ENCODE measurements at places on chromosomes 3 and 15.
A peak's percentile ranks its signal among the peaks of the same experiment; 100 is the strongest.

DNA sequence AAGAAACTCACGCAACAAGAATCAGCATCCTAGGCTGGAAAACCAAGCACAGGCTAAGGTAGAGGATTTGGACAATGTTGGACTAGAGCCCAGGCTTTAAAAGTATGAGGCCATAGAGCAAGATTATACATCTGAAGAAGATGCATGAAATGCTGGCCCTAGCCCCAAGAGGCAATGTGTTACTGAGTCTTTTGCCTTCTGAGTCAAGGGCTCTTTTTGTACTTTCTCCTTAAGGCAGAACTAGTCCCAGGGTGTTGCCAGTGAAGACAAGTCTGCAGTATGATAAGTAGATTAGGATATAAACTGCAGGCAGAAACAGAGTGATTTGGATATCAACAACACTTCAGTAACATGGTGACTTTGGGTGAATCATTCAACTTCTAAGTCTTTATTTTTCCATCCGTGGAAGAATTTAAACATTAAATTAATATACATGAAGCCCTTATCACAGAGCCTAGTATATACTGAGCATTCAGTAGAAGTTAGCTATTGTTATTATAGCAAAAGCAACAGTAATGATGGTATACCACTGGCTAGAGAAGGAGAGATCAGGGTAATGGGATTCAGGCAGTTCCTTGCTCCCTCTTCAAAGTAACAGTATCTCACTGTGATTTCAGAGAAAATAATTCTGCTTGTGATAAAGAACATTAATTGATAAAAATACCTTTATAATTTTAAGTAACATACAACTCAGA lies 99.9 kb upstream of the MLF1 start:
- DNase-seq, result no peak

DNA sequence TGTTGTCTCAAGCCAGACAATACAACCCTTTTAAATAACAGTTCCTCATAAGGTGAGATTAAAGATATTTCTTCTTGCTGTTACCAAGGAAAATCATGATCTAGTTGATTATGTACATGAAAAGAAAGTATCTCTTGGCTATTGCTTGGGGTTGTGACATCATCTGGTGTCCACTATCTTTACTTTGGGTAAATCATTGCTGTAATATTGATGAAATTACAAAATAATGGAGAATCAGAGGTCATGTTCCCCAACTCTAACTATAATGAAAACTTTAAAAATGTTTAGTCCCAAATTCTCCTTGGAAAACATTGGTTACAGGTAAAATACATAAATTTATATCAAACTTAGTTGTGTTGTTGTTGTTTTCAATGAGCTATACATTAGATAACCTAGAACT lies 142.2 kb downstream of the ARPP21 start:
- DNase-seq, result no peak

DNA sequence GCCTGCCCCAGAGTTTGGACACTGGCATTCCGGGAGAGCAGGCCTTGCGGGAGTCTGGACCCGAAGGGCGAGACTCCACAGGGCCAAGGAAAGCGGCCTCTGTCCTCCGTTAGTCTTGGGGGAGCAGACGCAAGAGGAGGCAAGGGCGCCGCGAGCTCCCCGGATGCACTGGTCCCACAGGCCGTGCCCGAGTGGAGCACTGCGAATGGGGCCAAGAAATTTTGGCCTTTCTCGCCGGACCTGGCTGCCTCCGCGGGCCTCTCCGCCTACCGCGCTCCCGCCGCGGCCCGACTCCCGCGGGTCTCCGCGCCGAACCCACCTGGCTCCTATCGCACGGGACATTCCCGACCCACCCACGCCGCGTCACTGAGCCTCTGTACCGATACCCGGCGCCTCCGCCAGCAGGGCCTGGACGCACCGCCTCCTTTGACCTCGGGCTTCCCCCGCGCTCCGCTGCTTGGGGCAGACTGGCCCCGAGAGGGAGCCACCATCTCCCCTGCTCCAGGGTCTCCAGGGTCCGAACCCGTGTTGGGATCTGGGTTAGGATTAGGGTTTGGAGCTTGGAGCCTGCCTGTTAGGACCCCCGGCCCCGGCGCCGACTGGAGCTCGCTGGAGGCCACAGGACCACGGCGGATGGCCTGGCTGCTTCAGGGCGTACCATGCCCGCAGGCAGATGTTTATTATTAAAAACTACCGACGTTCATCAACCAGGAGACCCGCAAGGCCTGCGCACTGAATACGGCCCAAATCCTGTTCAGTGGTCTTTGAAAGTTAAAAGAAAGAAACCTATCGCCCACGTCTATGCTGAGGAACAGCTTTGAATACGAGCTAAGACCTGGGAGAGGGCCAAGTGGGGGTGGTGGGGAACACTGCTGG lies 11.7 kb downstream of the SHOX2 start:
- no peak for DNase-seq

GRCh38 chr3:113867506-113867905 lies 28.9 kb downstream of the GRAMD1C start:
- DNase-seq, result no peak

DNA sequence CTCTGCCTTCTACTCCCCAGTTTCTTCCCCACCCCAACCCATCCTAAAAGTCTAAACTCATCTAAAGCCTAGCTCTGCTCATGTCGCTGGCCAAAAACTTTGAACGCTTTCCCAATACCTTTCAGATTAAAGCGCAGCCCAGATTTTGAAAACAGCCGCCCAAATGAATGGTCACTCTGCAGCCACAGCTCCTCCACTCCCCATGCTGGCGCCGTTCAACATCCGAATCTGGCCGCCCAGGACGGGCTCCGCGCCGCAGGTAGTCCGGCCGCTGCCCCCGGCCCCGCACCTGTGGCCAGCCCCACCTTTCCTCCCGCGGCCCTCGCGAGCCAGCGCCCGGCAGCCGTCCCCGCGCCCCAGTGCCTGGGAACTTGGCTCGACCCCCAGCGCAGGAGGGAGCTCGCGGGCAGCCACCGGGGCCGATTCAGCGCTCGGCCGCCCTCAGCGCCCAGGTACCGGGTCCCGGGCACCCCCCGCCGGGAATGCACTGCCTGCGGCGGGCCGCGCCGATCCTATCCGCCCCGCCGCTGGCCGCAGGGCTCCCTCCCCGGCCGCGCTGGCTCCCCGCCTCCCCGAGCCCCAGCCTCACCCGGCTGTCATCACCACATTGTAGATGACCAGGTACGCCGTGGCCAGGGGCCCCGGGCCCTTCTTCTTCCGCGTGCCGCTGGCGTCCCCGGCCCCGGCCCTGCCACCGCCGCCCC lies 417 bp downstream of the HACD2 start:
- DNase-seq, result no peak

- DNase-seq, result no peak
Observed at GRCh38 chr15:57436166-57436565, 59.9 kb downstream of the CGNL1 start.

DNA sequence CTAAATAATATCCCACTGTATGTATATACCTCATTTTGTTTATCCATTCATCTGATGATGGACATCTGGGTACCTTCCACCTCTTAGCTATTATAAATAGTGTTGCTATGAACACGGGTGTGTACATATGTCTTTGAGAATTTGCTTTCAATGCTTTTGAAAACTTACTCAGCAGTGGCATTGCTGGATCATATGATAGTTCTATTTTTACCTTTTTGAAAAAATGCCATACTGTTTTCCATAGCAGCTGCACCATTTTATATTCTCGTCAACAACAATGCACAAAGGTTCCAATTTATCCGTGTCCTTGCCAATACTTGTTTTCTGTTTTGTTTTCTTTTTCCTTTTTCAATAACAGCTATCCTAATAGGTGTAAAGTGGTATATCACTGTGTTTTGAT lies 77.1 kb downstream of the PEAK1 start:
- DNase-seq, result no peak

DNA sequence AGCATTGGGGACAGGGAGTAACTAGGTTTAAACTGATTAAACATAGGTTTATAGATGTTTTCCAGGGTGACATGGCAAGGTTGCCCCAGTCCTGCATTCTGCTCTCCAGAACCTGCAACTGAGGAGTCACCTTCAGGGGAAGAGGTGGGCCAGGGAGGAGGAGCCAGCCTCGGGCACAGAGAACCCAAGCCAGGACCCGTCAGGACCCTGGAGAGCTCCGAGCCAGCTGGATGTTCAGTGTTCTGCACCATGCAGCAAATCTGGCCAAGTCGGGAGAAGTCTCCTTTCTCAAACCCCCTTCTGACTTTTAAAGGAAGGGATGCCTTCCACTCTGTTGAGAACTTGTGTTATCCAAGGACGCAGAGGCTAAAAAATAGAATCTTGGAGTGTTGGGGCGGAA lies 62.1 kb upstream of the SLC6A11 start:
- DNase-seq, result peak; percentile 26

DNA sequence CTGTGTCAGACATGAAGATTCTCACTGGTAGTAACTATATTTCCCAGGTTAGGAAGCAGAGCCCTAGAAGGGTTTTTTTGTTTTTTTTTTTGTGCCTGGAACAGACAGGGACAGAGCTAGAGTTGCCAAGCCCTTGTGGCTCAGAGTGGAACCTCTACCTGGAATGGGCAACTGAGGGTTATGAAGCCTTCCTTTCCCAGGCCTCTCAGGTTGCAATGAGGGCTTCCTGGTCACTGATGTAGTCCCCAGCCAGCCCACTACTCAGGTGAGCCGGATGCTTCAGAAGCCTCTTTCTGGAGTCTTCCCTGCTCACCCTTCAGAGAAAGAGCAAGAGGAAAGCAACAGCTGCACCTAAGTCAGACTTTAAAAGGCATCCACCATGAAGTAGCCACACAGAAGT lies 48.8 kb upstream of the MANF start:
- DNase-seq, result no peak

DNA sequence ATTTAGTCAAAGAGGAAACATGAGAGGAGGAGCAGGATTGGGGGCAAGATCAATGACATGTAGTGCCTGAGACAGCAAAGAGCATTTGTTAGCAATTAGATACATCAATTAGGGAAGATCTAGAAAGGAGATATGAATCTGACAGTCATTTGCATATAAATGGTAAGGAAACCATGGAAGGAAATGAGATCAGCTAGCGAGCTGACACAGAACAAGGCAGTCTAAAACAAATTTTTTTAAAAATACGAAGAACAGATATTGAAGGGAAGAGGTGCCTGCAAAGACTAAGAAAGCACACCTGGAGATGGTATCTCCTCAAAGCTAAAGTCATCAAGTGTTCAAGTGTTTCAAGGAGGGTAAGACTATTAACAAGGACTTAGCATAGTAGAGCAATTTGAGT lies 4.6 kb downstream of the EPM2AIP1 start:
- no peak for DNase-seq

DNA sequence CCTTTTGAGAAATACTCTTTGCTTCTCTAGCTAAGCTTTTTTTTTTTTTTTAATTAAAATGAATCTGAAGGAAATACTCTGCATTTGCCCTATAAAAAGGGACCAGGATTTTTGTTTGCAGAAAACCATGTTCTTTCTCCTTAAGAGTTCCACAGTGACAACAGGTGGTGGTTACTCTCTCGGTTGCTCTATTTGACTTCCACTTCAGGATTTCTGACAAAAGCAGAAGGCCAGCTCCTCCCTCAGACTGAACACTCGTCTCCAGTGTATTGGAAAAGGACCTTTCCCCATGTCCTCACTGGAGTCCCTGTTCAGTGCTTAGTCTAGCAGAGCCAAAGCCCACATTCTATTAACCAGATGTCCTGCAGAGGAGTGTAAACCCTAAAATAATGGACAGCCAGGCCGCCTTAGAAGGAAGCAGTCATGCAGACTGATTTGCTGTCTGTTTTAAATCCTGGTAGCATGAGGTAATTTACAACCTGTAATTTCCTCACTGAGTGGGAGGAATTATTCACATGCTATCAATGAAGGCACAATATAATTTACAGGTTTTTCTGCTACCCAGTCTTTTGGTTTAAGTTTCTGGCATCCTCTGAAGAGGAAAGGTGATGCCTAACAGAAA lies 599.3 kb downstream of the PYDC2 start:
- no peak for DNase-seq

- no peak for DNase-seq
Observed at GRCh38 chr3:58375254-58375653, 42.6 kb downstream of the PXK start.

DNA sequence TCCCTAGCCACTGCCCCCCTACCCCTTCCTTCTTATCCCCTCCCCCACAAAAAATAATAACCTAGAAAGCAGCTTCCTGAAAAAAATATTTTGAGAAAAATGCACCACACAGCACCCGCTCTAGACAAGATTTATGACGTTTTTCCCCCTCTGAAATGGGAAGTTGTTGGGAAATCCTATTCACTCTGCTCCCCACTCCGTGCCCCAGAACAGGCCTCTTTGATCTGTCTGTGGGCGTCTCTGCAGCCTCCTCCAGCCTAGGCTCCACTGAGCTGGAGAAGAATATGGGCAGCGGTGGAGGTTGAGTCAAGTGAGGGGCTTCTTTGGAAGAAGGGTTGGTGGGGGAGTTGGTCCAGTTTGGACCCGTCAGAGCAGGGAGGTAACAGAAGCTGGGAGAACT lies 28.5 kb upstream of the POLG start:
- DNase-seq, result no peak

- no peak for DNase-seq
Observed at GRCh38 chr15:78822514-78822913, 11.2 kb upstream of the ADAMTS7 start.

- no peak for DNase-seq
Observed at GRCh38 chr15:89487791-89488190, 8.6 kb downstream of the RHCG start.

DNA sequence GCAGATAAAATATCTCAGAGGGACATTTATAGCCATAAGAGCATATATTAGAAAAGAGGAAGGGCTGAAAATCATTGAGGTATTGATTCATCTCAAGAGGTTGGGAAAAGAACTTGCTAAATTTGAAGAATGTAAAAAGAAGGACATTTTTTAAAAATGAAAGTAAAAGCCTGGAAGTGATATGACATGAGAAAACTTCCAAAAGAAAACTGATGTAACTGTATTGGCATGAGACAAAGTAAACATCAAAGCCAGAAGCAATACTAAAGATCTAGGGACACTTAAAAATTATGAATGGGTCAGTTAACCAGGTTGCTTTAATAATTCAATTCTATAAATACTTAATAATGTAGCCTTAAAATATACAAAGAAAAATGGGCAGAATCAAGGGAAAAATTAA lies 31.9 kb downstream of the CEP63 start:
- DNase-seq, result no peak

- no peak for DNase-seq
Observed at GRCh38 chr3:123653221-123653682, 68.4 kb upstream of the HACD2 start.

- DNase-seq, result no peak
Observed at GRCh38 chr15:69548395-69549180, 96.0 kb downstream of the RPLP1 start.

DNA sequence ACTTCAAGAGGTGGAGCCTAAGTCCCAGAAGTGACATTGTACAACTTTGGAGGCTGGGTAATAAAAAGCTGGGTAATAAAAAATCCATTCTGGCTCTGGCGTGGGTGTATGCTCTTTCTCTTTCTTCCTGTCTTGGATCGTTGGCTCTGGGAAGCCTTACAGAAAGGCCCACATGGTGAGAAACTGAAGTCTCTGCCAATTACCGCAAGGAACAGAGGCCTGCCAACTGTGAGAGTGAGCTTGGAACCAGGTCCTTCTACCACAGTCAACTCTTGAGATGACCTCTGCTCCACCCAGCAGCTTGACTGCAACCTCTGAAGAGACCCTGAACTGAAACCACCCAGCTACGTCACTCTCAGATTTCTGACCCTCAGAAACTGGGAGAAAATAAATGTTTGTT lies 51.0 kb downstream of the NR2F2 start:
- no peak for DNase-seq

- DNase-seq, result no peak
Observed at GRCh38 chr15:88375234-88375927, 91.8 kb downstream of the MRPL46 start.

Measured in stimulated activated CD4-positive, alpha-beta T cell treated with anti-CD3 and anti-CD28 coated beads, Interleukin-4, amount 100 ng/mL, for 48 hours (primary cell).